ENCODE measurements at places on chromosomes 11 and 22. TPM values are rescaled to one million over a fixed set of nuclear protein-coding genes. Genes with fewer than 3 reads are reported as not detected.

The MCAT gene
- total RNA-seq, result 16.9 TPM

The OR5A1 gene
- not detected for total RNA-seq

The KRTAP5-8 gene
- total RNA-seq, result not detected

The KRTAP5-2 gene
- total RNA-seq, result not detected

The RCN1 gene
- total RNA-seq, result 59.7 TPM

The SLC22A12 gene
- total RNA-seq, result not detected

The LRRC56 gene
- total RNA-seq, result 1.5 TPM

The DAGLA gene
- 6.8 TPM for total RNA-seq

The FAM181B gene
- total RNA-seq, result 8.7 TPM

The MGAT3 gene
- total RNA-seq, result 26.0 TPM

The KREMEN1 gene
- total RNA-seq, result 9.1 TPM

The CCDC89 gene
- total RNA-seq, result 1.4 TPM

The RBMXL2 gene
- total RNA-seq, result 0.64 TPM

The DDIAS gene
- total RNA-seq, result 4.1 TPM

The WNT11 gene
- 11.0 TPM for total RNA-seq

The USP2 gene
- total RNA-seq, result 1.1 TPM

The CHRM1 gene
- not detected for total RNA-seq

The DKK3 gene
- 140 TPM for total RNA-seq

The EHF gene
- total RNA-seq, result 0.45 TPM

The DRICH1 gene
- 2.5 TPM for total RNA-seq

The ANO5 gene
- total RNA-seq, result 9.8 TPM

The IFTAP gene
- total RNA-seq, result 51.4 TPM

The GLB1L2 gene
- 2.8 TPM for total RNA-seq

Measured in cerebellum (tissue), 4 donors.